DMS53 (cell line): ENCODE measurements at places on chromosomes 13 and 19.

DNA sequence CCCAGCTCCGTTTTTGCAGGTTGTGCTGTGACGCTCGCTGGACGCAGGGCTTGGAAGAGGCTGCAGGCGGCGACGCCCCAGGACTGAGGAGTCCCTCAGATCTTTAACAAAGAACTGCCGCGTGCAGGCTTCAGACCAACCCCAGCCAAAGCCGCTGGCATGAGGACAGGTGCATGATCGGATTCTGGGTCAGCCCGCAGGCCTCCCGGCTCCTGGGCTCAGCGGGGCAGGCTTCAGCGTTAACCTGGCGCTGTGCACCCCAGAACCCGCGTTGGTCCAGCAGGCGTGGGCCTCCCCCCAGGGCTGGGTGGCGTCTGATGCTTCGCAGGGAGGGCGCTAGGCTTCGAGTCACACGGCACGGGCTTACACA lies 920 bp upstream of the TIMM13 start:
- DNase-seq: peak; percentile 84

DNA sequence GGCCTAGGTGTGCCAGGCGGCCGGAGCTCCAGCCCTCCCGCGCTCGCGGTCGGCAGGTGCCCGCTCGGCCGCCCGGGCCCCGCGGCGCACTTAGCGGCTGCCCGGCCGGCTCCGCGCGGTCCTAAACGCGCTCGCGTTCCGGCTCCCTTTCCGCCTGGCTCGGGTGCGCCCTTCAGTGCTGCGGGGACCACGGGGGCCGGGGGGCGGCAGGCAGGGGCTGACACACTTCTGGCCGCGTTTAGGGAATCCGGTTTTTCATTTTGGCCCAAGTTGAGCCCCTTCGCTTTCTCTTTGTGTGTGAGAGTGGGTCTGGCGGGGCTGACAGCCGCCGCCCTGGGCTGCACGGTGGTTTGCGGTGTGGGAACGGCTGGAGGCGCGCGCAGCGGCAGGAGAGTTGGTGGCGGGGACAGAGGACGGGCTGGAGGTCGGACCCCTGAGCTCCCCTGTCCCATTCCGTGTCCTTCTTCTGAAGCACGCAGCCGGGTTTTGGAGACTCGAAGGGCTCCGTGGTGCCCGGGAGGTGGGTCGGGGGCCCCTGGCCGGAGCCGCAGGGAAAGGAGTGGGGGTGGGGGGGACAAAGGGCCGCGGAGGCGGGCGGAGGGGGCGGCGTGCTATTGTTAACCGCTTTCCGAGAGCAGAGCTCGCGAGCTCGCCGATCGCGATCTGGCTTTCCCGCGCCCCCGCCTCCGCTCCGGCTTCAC lies 3.1 kb downstream of the FGF9 start:
- DNase-seq: peak; percentile 87

DNA sequence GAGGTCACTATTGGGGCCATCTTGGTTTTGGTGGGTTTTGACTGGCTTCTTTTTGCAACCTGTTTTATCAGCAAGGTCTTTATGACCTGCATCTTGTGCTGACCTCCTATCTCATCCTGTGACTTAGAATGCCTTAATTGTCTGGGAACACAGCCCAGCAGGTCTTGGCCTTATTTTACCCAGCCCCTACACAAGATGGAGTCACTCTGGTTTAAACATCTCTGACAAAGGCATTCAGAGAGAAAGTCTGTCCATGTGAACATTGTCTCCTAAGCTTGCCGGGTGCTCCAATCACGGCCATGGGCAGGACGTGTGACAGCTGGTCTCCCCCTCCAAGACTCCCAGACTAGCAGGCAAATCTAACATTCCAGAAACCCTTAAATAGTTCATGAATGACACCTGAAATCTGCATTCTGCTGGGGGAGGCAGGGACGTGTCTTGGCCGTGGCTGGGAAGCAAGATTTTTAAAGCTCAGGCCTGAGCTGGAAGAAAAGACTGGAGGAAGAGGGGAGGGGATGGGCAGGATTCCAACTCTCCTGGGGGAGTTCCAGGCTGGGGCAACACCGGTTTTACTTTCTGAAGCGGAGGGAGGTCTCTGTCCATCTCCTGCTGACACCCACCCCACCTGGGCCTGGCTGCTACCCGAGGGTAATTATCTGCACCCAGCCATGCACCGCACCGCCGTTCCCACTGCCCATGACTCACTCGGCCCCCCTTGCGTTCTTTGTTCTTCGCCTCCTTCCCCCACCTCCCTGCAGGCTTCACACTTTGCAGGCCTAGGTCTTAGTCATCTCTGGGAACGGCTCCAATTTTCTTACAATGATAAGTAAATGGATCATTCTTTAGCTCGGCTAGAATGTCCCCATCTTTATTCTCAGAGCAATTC lies 11.6 kb upstream of the OR1M1 start:
- peak; percentile 37 for DNase-seq

GRCh38 chr13:60379837-60380565 lies 17.0 kb upstream of the TDRD3 start:
- DNase-seq: peak; percentile 14

GRCh38 chr13:104954210-104954609 lies 1581.3 kb downstream of the EFNB2 start:
- DNase-seq: no peak

- DNase-seq: peak; percentile 88
These were observed 27.6 kb downstream of the ZNF607 start for GRCh38 chr19:37691881-37692504.

- DNase-seq: no peak
These were observed 34.3 kb downstream of the ZNF536 start for GRCh38 chr19:30406220-30407067.

DNA sequence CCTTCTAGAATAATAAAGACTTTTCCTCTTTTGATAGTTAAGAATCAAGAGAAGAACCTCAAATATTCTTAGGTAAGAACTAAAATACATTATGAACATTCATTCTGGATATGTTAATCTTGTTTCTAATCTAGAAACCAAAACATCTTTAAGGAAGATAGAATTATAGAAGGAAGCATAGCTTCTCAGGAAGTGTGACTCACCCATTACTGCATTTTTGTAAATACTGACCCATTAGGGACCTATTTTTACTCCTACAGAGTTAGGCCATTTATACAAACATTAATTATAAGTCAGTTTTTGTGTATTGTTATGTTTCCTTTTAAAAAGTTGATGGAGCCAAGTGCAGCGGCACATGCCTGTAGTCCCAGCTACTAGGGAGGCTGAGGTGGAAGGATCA lies 147.1 kb downstream of the NUFIP1 start:
- peak; percentile 21 for DNase-seq

- DNase-seq: no peak
These were observed 68.4 kb downstream of the F2RL3 start for GRCh38 chr19:16957151-16957701.

GRCh38 chr19:2180881-2181632 lies 17.3 kb downstream of the DOT1L start:
- no peak for DNase-seq
